ENCODE measurements at places on chromosomes 12 and 14. TPM values are rescaled to one million over a fixed set of nuclear protein-coding genes. Genes with fewer than 3 reads are reported as not detected.

DNA sequence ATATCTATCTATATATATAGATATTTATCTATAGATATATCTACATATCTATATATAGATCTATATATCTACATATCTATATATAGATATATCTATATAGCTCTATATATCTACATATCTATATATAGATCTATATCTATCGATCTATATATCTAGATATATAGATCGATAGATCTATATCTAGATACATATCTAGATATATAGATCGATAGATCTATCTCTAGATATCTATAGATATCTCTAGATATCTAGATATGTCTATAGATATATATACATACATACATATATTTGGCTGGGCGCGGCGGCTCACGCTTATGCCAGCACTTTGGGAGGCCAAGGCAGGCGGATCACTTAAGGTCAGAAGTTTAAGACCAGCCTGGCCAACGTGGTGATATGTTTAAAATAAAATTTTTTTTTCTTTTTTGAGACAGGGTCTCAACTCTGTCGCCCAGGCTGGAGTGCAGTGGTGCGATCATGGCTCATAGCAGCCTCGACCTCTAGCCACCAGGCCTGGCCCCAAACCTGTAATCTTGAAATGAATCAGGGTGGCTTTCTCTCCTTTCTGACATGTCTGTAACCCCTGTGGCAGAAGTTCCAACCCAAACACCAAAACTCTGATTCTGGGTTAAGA is 18.1 kb downstream of the ARPC3 start:
- DNase-seq, result no peak

Gene NEDD1
- 47.1 TPM for total RNA-seq

Gene RHNO1
- 44.6 TPM for total RNA-seq

DNA sequence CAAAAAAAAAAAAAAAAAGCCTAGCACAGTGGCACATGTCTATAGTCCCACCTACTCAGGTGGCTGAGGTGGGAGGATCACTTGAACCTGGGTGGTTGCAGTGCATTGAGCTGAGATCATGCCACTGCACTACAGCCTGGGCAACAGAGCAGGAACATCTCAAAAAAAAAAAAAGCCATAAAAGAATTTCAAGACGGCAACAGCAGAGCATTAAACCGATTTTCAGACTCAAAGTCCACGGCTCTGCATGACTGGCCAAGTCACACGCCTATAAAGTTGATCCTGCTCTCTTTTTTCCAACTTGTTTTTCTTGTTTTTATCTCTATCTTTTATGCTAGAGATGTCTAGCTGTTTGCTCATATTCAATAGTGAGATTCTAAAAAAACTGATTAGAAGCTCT is 45.3 kb downstream of the FBXO34 start:
- no peak for DNase-seq

GRCh38 chr12:24728366-24728765 is 220.5 kb downstream of the BCAT1 start:
- DNase-seq, result peak; percentile 31

Gene TAS2R42
- not detected for total RNA-seq

- DNase-seq, result no peak
Observed at GRCh38 chr14:44112774-44113460, 394.2 kb downstream of the FSCB start.

Measured in RPMI7951 (cell line).